GM23248 (cell line): ENCODE measurements at places on chromosomes 7 and 10. TPM values are rescaled to one million over a fixed set of nuclear protein-coding genes. Genes with fewer than 3 reads are reported as not detected.

GIMAP1 gene
- total RNA-seq: not detected in 2 replicates

ATP5F1C gene
- total RNA-seq: 229 and 315 TPM in 2 replicates

ZNF853 gene
- 0.22 and 0.51 TPM in 2 replicates for total RNA-seq

GSDME gene
- 39.4 and 63.6 TPM in 2 replicates for total RNA-seq

PKD2L1 gene
- not detected in 2 replicates for total RNA-seq

RBM17 gene
- 24.1 and 35.7 TPM in 2 replicates for total RNA-seq

ARHGEF35 gene
- total RNA-seq: 3.4 and 4.3 TPM in 2 replicates

FRMPD2 gene
- total RNA-seq: not detected in 2 replicates

TRIM74 gene
- total RNA-seq: not detected in 2 replicates
